ENCODE measurements at places on chromosomes 7 and 10.

DNA sequence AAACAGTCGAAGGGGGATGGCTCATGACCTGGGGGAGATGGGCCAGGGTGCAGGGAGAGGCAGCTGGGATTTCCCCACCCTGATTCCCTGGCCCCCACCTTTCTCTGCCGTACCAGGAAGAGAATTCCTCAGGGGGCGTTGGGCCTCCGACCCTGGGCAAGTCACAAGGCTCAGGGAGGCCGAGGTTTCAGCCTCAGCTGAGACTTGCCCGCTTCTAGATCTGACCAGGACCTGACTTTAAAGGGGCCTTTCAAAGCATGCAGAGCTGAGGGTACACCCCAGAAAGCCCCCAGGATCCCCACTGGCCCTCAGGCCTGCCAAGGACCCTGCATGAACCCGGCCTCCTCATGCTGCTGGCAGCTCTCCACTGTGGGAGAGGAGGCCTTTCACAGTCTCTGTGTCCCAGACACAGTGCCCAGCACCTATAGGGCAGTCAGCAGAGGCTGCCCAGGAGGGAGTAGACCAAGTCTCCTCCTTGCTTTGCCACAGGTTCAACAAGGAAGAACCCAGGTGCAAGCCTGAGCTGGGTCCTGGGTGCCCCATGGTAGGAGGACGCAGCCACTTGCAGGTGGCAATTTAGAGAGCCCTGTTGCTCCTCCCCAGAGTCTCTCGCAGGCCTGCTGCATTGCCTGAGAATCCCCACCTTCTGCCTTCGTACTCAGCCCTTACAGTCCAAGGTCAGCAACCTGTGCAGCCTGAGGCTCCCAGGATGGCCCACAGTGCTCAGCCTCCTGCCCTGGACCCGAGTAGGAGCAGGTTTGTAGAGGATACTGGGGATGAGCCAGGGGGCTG is 89.3 kb downstream of the CHST15 start:
- no peak for DNase-seq

DNA sequence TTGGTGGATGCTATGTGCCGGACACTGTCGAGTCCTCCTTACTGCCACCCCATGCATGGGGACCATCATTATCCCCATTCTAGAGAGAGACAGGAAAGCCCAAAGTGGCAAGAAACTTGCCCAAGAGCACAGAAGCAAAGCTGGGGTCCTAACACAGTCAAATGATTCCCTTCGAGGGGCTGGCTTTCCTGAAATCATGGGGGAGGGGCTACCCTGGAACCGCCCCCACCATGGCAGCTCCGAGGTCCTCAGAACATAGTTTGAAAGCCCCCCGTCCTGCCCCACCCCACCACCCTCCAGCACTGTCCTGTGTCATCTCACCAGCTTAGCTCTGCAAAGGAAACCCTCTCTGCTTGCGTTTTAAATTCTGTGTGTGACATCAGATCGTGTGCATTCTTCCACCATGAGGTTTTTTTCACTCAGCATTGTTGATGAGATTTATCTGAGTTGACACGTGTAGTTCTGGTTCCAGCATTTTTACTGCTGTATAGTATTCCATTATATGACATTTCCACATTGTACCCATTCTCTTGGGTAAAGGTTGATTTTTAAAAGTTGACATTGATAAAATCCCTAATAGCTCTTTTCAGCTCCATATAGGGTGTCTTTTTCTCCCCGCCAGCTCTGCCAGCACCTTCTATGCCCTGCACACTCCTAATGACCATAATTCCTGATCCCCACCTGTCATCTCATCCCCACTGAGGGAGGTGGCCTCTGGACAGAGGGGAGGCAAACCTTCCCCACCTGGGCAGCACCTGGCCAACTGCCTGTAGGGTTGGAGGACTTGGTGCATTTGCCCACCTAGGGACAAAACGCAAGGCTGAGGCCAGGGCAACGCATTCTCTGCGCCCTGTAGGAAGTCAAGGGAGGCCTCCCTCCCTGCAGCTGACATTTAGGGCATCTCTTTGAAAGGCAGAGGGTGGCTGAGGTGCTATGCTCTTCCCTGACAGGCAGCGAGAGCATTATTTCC is 100.2 kb upstream of the GPR26 start:
- no peak for DNase-seq

- DNase-seq, result no peak
Measured at GRCh38 chr7:145050415-145050814, 214.6 kb upstream of the TPK1 start.

- DNase-seq, result no peak
Measured at GRCh38 chr7:372932-373791, 83.2 kb downstream of the FOXL3 start.

DNA sequence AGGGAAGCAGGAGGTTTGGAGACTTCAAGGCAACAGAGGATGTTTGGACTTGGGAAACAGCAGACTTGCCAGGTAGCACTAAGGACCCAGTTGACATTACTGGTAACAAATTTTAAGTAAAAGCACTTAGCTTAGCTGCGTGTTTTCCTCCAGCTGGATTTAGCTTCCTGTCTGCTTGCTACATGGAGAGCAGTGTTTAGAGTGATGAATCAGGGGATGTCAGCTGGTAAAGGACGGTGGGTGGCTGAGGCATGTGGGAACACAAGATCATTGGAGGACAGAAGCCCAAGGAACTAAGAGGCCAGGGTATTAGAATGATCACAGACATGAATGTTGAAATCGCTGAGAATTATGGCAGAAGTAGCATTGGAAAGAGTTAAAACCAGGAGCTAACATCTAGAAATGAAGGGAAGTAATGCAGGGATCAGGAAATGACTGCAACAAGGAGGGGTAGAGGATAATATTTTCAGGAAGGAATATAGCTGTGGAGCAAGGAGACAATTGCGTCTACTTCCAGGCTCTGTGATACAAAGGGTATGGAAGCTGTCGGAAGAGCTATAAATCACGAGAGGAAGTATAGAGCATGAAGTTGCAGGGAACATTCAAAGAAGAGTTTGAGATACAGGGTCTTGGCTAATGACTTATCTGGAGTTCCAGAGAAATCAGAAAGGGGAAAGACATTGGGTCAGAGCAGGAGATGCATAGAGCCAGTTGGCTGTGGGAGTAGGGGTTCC is 34.4 kb downstream of the CALD1 start:
- DNase-seq, result no peak

GRCh38 chr7:77538281-77539212 is 1.5 kb downstream of the PTPN12 start:
- DNase-seq, result no peak

- DNase-seq, result no peak
Measured at GRCh38 chr7:50285269-50285668, 19.2 kb upstream of the IKZF1 start.

DNA sequence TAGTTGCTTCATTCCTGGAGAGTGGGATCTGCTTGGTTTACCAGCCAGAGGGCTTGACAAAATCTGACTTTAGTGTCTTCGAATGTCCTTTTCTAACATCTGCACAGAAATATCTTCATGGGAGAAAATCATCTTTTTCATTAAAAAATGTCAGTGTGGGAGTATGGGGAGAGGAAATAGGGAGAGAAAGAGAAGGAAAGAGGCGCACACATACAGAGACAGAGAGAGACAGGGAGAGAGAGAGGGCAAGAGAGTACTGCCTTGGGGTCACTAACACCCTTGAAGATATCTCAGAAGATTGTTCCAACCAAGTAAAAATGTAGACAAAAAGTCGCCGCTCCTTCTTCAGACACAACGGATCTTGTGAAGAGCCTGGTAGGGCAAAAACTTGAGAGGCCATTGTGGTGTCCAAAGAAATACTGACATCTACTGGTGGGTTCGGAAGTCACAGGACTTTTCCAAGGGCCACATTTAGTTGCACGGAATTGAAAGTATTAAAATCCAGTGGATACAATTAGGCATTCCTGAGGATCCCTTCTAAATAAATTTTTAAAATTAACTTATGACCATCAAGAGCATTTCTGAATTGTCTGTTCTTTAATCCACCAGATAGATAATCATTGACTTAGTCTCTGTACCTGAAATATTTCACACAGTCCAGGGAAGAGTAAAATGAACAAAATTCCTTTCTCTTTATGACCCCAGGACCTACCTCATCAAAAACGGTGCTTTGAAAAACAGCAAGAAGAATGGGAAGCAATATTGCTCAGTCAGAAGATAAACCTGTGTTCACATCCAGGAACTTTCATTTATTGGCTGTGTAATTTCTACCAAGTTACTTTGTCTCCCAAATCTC is 29.7 kb downstream of the VIM start:
- DNase-seq, result peak; percentile 21

DNA sequence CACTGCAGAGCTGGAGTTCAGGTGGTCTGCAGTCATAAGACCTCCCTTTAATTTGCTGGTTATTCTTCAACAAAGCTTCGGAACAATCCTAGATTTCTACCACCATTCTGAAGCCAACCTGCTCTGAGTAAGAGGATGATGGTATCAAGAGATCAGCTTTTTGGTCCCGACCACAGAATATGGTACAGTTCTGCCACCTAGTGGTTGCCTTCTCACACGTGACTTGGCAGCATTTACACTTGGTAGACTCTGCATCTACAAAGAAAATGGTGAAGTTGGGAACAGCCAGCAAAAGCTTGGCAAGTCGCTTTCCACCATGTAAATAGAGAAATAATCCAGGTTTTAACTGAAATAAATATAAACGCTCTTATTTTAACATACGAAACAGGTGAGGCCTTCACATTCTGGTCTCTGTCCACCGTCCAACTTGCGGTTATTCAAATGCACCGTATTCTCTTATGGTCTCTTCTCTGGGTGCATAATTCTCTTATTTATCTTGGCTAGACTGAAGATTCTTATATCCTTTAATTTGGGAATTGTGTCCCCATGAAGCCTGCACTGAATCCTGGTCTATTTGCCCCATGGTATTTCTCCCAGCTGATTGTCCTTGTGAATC is 173.9 kb upstream of the GRM3 start:
- no peak for DNase-seq

- no peak for DNase-seq
Measured at GRCh38 chr7:362402-363096, 72.6 kb downstream of the FOXL3 start.

DNA sequence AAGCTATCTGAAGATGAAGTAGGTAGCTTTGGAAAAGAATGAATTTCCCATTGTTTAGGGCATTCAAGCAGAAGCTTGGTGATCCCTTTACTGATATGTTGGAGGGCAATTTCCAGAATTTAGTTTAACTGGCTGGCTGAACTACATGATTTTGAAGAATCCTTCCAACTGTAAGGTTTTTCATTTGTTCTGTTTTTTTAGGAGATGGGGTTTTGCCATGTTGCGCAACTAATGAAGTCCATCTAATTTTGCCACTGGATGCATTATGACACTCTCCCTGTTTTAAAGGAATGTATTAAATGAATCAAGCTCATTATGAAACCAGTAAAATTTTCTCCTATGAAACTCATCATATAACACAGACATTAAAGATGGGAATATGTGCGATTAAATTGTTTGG is 6.1 kb upstream of the DDX50 start:
- no peak for DNase-seq

DNA sequence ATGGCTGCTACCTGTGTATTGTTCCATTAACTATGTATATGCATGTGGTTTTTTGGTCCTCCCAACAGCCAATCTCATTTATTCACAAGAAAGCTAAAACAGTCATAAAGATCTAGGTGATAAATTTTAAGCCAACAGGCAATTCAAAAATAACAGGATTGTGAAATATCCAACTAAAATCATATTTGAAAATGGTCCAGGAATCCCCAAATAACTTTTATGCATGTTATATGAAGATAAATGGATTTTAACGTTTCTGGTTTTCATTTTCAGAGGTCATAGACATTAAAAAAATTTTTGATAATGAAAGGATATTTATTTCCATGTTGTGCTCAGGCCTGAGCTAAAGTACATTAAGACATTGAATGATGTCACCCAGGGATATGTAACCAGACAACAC is 96.8 kb upstream of the JAZF1 start:
- DNase-seq, result no peak

DNA sequence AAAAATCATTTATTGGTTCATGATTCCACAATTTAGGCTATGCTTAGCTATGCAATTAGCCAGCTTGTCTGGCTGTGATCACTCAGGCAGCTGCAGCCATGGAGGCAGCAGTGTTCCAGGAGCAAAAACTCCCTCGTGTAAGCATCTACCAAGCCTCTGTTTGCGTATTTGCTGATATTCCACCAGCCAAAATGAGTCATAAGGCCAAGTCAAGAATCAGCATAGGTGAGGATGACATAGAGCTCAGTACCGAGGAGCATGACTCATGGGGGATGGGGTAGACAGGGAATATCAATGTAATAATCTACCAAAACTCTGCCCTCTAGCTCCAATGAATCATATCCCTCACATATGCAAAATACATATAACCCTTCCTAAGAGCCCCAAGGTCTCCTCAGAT is 63.3 kb downstream of the IMMP2L start:
- DNase-seq, result no peak

DNA sequence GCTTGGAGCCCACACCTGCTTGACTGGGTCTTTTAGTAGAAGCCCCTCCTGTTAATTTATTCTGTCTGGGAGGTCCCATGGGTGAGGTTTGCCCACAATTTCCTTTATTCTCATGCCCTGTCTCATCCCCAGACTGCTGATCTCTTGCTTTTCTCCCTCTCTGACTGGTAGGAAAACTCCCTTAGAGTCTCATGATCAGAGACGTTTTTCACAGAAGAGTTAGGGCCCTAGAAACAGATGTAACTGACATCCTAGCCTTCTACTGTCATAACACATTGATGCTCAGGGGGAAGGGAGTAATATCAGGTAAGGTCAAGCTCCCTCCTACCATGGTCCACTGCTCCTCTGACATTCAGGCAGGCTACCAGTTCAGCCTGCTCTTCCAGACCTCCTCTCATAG is 43.7 kb upstream of the WASL start:
- DNase-seq, result no peak

DNA sequence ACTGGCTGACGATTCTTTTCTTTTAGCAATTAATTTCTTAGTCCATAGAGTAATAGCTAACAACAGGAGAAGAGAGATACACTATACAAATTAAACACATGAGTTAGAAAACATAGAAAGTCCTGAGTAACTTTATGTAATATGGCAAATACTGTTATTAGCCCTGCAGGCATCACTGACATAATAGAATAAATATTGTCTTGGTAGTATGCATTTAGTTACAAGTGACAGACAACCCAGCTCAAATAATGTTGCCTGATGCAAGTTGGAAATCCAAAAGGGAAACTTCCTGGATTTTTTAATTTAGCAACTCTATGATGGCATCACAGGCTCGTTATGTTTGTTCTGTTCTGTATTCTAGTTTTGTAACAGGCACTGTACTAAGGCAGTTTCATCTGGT is 95.1 kb downstream of the DKK1 start:
- DNase-seq, result no peak

GRCh38 chr7:20786049-20786412 is 655 bp downstream of the SP8 start:
- DNase-seq, result no peak

- no peak for DNase-seq
Measured at GRCh38 chr7:45174328-45174610, 16.7 kb downstream of the RAMP3 start.

GRCh38 chr10:104641187-104641936 is at the start of gene SORCS3:
Gene SORCS3 (plus strand): TSS chr10:104641290.
- no peak for DNase-seq

All from stimulated activated CD8-positive, alpha-beta memory T cell treated with anti-CD3 and anti-CD28 coated beads, Interleukin-4, amount 100 ng/mL, for 4 hours (primary cell).